Panc1 (cell line): ENCODE measurements at places on chromosomes 4 and X. TPM values are rescaled to one million over a fixed set of nuclear protein-coding genes. Genes with fewer than 3 reads are reported as not detected.

- DNase-seq: no peak
Measured at GRCh38 chr4:56817840-56818491, 3.5 kb downstream of the SPINK2 start.

DNA sequence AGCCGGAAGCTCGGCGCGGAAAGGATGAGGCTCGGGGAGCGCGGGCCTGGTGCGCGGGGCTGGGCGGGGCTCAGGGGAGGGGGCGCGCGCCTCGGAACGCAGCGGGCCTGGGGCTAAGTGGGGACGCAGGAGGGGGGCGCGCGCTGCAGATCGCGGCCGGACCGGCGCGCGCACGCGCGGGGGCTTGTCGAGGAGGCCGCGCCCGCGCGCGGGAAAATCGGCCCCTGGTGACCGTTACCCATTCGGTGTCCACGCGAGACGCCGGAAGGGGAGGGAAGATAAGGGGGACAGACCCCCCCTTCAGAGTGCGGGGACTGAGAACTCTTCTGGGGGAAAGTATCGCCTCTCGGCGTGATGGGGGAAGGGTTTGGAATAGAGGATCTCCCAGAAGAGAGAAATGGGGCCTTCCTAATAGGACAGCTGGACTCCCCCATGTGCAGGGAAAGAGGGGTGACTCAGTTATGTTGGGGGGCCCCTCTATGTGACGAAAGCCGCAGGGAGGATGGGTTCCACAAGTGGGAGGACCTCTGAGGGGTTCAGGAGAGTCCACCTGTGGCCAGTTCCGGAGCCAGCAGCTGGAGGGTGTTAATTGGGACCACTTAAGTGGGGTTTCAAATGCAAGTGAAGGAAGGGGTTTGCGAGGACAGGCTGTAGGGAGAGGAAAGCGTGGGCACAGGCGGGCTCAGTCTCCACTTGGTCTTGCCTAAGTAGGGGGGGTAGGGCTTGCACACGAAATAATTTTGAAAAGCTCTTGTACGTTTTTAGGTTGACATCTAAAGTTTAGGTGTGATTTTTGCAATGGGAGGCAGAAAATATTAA is 584 bp downstream of the SUV39H1 start:
- no peak for DNase-seq

GRCh38 chrX:50448565-50448964 is 22.1 kb downstream of the DGKK start:
- no peak for DNase-seq

DNA sequence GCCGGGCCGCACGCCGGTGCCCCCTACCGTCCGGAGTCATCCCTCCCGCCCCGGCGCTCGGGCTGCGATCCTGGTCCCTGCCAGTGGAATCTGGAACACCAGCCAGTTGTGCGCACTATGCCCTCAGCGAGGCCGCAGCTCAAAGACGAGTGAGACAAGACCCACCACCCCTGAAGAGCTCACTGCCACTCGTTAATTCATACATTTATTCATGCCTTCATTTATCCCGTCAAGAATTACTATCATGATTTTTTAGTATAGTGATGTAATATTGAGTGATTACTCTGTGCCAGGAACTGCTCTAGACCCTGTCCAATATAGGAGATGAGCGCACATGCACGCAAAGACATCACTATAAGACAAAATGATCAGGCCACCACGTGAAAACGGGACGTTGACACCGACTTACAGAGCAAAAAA is 247 bp upstream of the PPA2 start:
- no peak for DNase-seq

DNA sequence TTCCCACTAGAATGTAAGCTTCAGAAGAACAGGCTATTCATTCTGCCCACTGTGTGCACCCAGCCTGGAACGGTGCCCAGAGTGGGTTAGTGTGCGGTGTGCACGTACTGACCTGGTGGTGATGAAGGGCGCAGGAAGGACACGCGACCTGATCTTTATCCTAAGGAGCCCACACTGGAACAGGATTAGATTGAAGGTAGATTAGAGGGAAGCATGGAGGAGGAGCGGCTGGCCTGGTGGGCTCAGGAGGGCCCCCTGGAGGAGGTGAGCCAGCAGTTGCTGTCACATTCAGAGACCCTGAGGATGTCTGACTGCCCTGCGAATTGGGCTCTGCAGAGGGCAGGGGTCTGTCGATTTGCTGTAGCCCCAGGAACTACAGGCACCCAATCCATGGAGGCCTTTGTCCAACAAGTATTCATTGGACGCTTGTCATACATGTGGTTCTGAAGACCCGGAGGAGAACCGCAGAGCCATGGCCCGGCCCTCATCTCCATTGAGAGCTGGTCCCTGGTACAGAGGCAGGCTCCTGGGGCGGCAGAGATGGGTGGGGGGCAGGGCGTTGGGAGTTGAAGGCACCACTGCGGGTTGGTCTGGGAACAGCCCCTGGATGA is 73.2 kb downstream of the HTRA3 start:
- DNase-seq: no peak

DNA sequence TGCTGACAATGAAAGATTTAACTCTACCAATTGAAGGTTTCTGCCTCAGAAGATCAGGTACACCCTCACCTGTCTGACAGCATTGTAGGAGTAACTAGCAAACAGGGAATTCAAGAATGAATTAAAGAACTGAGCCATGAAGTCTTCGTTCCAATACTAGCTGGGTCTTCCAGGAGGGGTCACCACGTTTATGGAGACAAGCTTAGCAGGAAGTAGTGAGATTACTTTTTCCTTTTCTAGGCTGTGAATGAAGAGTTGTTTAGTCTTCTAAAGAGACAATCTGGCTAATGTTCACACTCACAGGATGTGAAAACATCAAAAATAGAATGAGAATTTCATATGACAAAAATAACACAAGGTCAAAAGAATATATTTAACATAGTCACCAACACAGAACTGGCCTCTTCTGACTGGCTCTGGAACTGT is 54.9 kb downstream of the REELD1 start:
- DNase-seq: no peak

MAOA gene
- 0.23 TPM for total RNA-seq

SH3BGRL gene
- total RNA-seq: 93.2 TPM

- no peak for DNase-seq
Measured at GRCh38 chr4:48367016-48367415, 25.7 kb downstream of the SLAIN2 start.

- no peak for DNase-seq
Measured at GRCh38 chrX:107199491-107199890, 6.7 kb downstream of the NUP62CL start.

DNA sequence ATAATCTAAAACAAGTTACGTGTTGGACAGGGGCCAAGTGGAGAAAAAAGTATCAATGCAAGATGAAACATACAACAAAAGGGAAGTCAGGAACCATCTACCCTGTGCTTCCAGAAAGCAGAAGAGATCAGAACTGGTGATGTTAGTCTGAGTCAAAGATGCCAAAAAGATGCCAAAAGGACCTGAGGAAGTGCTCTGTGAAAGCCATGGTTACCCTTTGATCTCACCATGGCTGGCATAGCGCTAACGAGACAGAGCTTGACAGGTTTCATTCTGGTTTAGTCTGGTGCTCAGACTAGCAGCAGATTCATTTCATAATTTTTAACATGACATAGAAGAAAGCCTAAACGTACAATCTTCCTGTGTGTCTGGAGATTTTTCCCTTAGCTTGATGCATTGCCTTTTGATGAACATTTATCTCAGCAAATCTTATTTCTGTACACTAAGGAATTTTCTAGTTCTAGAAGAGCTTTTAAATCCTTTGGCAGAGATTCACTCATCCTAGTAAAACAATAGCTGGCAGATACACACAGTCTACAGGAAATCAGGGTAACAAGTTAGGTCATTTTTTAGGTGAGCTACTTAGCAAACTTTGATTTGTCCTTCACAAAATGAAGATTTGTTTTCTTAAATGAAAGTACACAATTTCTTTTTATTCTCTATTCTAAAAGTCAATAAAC is 87.7 kb downstream of the COL25A1 start:
- no peak for DNase-seq

DNA sequence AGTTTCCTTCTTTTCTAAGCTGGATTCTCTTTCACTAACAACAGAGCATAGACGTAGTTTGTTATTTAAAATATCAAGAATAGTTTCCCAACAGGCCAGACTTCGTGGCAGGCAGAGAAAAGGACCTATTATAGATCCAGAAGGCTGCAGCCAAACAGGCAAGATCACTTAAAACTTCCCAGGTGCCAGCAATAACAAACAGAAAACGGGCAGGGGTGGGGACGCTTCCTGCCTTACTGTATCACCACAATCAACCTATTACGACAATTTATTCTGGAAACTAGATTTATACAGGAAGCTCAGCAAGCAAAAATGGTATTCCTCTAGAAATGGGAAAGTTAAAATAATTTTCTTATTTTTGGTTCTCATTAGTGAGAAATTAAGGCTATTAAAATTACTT is 22.1 kb downstream of the RWDD4 start:
- no peak for DNase-seq

GRCh38 chrX:139647597-139647996 is 60.4 kb downstream of the MCF2 start:
- DNase-seq: no peak

DNA sequence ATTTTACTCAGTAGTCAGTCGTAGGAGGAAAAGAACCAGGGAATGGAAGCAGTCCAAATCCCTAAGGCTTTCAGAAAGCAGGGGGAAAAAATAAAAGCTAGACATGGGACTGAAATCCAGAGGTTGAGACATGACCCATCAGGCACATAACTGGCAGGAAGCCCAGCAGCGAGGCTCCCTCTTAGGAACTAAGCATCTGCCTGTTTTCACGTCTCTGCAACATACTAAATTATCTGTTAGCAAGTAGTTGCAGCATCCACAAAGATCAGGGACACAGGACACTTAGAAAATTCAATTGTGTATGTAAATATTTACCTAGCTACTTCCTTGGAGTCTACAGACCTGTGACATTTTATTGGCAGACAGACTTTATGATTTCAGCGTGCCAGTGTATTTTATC is 118.0 kb upstream of the EDNRA start:
- no peak for DNase-seq

HSFX3 gene
- total RNA-seq: not detected

DNA sequence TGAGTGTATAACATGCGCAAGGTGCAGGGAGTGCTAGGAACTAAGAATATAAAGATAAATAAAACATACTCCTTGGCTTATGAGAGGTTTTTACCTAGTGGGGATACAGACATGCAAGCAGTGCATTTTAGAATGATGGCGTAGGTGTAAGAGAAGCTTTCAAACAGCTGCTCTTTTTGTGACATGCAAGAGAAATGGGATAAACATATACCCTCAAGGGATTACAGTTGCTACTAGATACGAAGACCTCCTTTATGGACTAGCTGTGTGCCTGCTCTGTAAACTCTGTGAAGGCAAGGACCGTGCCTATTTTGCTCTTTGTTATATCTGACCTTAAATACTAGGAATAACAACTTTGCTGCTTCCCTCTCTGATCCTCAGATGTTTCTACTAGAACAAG is 39.0 kb upstream of the SLITRK4 start:
- DNase-seq: no peak

MAGEA8 gene
- total RNA-seq: not detected

GRCh38 chrX:54807524-54808108 is at the start of gene MAGED2:
MAGED2 (plus strand) TSS chrX:54807745; CDS start chrX:54809332, 1,587 bp downstream.
- DNase-seq: no peak

ARAP2 gene
- 5.5 TPM for total RNA-seq

- no peak for DNase-seq
Measured at GRCh38 chr4:109985993-109986974, 73.6 kb downstream of the EGF start.

- no peak for DNase-seq
Measured at GRCh38 chr4:94127707-94128328, 79.8 kb upstream of the SMARCAD1 start.

GRCh38 chrX:100379388-100379986 is 30.6 kb downstream of the PCDH19 start:
- DNase-seq: peak; percentile 10

GPM6B gene
- total RNA-seq: not detected

NDP gene
- total RNA-seq: not detected

DNA sequence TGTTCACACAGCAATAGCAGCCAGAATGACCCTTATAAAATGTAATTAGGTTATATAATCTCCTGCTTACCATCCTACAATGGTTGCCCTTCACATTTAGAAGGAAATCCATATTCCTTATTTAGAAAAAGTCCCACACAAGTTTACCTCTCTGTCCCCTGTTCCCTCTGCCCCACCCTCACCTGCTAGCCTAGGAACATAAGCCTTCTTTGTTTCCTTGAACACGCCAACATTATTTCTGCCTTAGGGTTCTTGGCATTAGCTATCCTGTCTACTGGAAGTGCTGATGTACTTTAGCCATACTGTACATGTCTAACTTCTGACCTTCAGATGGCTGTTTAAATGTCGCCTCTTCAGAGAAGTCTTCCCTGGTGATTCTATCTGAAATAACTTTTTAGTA is 28.4 kb upstream of the USP53 start:
- no peak for DNase-seq

DNA sequence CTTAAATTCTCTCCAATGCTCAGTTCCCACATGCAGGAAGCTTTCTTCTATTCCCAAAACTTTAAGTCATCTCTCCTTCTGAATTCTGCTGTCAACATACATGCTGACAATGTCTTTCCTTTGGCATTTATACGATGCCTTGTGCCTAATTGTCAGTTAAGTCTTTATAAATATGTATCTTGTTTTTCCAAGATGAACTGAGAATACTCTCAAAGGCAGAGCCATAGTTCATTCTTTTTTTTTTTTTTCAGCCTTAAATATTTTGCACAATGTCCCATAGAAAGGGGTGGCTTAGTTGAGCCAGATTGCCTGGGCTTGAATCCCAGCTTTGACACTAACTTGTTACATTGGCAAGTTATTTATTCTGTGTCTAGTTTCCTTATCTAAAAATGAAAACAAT is 210.6 kb downstream of the QDPR start:
- DNase-seq: no peak

- DNase-seq: no peak
Measured at GRCh38 chrX:155070663-155070974, 317 bp downstream of the CMC4 start.

GRCh38 chr4:183181081-183181480 is 82.0 kb downstream of the WWC2 start:
- DNase-seq: no peak

DNA sequence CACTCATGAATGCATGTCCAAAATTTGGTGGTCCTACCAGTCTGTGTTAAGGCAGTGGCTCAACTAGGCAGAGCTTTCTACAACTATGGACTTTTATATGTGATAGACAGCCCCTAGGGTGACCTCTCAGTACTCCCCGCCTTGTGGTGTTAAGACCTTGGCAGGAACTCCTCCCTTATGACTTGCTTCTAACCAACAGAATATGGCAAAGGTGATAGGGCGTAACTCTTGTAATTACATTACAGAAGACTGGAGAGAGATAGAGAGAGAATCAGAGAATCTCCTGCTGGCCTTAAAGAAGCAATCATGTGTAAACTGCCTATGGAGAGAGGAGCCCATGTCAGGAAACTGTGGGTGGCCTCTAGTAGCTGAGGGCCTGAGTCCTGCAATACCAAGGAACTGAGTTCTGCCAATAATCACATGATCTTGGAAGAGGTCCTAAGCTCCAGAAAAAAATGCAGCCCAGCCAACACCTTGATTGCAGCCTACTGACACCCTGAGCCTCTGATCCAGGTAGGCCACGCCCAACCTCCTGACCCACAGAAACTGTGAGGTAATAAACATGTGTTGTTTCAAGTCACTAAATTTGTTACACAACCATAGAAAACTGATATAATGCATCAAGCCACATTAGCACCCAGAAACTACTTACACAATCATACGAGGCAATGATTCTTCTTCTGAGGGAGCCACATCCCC is 68.9 kb downstream of the INPP4B start:
- DNase-seq: no peak

GRCh38 chr4:70808151-70808550 is 31.5 kb downstream of the GRSF1 start:
- DNase-seq: no peak

- DNase-seq: no peak
Measured at GRCh38 chr4:74087481-74087880, 11.5 kb downstream of the CXCL2 start.

GLRA3 gene
- total RNA-seq: not detected
